Activated CD4-positive, alpha-beta memory T cell treated with anti-CD3 and anti-CD28 coated beads, Interleukin-2, amount 10 ng/mL, durations not matched to agents 7 days and 5 days (primary cell): ENCODE measurements at places on chromosomes 3 and 15. TPM values are rescaled to one million over a fixed set of nuclear protein-coding genes. Genes with fewer than 3 reads are reported as not detected.

DNA sequence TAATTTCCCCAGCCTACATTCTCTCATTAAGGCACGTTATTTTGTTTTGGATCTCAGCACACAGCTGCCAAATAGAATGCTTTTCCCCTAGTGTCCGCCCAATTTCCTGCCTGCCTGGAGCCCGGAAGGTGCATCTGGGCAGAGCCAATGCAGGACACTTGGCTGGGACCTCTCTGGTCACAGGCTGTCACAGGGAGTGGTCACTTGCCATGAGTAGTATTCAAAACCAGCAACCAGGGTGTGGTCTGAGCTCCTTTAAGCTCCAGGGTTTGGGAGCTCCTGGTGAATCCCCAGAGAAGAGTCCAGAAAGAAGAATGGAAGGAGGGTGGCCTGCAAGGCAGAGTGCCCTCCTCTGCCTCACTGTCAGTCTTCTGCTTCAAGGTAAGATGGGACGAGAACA lies at the start of gene HTR3C:
TSS of gene HTR3C (plus strand) at position 281 of the 400 bp plus-strand sequence. CDS start at position 315, 34 bp downstream.
- DNase-seq: no peak
- H3K27me3 ChIP-seq: peaks cover 10% of the 10 kb centered on the region
- no peaks in the 10 kb centered on the region for H3K4me1 ChIP-seq
- H3K27ac ChIP-seq: no peak within 1 kb of the TSS
- H3K36me3 ChIP-seq: no peaks in the 10 kb centered on the region

DNA sequence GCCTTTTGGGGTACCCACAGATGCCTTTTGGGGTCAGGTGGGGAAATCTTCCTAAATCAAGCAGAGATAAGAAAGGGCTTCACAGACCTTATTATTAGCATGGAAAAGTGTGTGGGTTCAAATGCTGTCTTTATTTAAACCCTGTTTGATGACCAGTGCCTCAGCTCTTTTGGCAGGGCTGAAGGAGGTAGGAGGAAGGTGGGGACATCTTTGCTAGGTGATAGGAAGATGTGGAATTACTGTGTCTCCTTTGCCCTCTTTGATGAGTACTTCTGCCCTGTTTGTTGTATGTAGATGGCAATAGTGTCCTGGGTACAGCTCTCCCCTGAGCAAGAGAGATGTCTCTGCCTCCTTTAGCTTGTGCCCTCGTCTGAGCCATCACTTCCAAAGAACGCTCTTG lies 333.3 kb upstream of the ROPN1 start:
- no peak overlapping the region for H3K4me3 ChIP-seq
- no peak overlapping the region for H3K27ac ChIP-seq
- no peaks in the 10 kb centered on the region for H3K36me3 ChIP-seq
- peaks cover 3% of the 10 kb centered on the region for H3K27me3 ChIP-seq
- no peak for DNase-seq
- no peaks in the 10 kb centered on the region for H3K4me1 ChIP-seq

GRCh38 chr3:86921971-86922680 lies 68.8 kb downstream of the VGLL3 start:
- H3K4me3 ChIP-seq: no peak overlapping the region
- no peaks in the 10 kb centered on the region for H3K36me3 ChIP-seq
- H3K4me1 ChIP-seq: no peaks in the 10 kb centered on the region
- no peak overlapping the region for H3K27ac ChIP-seq
- H3K27me3 ChIP-seq: no peaks in the 10 kb centered on the region

GRCh38 chr3:123936400-123936799 lies 24.6 kb downstream of the CCDC14 start:
- no peak for DNase-seq
- H3K4me1 ChIP-seq: no peaks in the 10 kb centered on the region
- peaks cover 47% of the 10 kb centered on the region for H3K36me3 ChIP-seq
- no peak overlapping the region for H3K27ac ChIP-seq
- no peaks in the 10 kb centered on the region for H3K27me3 ChIP-seq

DNA sequence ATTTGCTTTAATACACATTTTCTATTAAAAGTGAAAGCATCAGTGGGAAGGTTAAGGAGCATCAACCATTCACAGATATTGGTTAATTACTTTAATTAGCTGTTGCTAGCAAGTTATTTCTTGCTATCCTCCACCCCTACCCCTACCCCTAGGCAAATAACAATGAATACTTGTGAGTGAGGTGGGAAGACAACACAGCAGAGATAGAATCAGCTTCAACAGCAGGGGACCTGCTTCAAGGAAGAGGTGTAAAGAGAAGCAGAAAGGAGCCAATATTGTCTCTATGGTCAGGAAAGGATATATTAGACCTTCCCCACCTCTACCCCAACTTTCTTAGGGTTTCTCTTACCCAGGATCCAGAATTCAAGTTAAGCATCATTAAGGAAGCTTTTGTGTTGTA lies 149.4 kb downstream of the SNRK start:
- DNase-seq: no peak
- H3K36me3 ChIP-seq: peaks cover 20% of the 10 kb centered on the region
- no peak overlapping the region for H3K27ac ChIP-seq
- peaks cover 5% of the 10 kb centered on the region for H3K4me1 ChIP-seq
- H3K4me3 ChIP-seq: no peak overlapping the region

GRCh38 chr15:68637767-68638404 lies 59.1 kb downstream of the CORO2B start:
- H3K4me3 ChIP-seq: no peak overlapping the region
- no peaks in the 10 kb centered on the region for H3K27me3 ChIP-seq

Gene SERPINI2
- total RNA-seq: not detected

Gene SATB1
- 263 TPM for total RNA-seq
